ENCODE measurements at places on chromosomes 6 and 20.

DNA sequence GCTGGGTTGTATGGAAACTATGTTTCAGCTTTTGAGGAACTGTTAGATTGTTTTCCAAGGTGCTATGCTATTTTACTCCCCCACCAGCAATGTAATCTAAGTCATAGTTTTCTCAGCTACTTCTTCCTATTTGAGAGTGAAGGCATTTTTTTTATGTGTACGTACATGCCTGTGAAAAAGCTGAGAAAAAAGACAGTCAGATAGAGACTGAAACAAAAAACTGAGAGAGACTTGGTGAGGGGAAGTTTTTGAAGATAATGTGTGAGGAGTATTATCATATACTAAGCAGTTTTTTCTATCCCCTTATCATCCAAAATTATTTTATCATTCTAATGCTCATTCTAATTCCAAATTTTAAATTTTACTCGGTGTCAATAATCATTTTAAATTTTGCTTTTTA, 780.0 kb downstream of the BCKDHB start:
- DNase-seq, result no peak

DNA sequence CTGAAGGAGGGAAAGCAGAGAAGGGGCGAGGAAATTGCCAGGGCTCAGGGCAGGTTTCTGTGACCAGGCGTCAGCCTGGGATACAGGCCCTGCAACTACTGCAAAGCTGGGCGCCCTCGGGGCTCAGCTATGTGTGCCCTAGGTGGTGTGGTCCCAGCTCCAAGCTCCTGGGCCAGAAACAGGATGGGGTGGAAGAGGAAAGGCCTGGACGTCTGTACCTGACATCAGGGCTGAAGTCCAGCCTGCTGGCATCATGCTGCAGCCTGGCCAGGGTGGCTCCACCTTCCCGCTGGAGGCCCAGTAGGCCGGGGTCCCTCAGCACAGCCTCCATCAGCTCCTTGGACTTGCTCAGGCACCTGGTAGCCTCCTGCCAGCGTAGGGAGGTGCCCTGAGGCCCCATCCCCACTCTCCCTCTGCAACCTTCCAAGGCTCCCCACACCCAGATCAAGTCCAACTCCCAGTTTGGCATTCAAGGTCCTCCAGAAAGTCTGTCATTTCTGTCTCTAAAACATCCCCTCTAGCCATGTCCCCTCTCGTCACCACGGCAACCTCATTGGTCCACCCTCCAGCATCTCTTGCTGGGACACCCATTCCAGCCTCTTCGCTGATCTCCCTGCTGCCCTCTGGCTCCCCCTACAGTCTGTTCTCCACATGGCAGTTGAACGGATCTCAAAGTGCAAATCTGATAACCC, 38.2 kb downstream of the KIAA1755 start:
- DNase-seq, result peak; percentile 80

DNA sequence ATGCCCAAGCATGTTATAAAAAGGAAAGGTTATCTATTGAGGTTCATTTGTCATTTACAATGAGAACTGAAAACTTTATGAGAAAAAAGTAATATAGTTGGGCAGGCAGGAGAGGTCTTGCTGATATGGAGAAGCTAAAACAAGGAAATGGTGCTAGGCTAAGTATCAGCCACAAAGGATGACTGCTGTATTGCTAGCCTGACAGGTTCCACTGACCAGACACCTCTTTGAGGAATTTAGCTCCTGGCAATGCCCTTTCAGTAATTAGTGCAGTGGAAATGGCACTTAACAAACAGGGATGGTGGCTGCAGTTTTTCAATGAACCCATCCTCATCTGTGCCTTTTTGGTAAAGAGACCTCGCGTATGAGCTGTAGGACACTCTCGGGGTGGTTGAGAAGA, 284.4 kb downstream of the ZFAND3 start:
- DNase-seq, result no peak

GRCh38 chr6:50116390-50116789, 66.7 kb upstream of the DEFB112 start:
- no peak for DNase-seq

DNA sequence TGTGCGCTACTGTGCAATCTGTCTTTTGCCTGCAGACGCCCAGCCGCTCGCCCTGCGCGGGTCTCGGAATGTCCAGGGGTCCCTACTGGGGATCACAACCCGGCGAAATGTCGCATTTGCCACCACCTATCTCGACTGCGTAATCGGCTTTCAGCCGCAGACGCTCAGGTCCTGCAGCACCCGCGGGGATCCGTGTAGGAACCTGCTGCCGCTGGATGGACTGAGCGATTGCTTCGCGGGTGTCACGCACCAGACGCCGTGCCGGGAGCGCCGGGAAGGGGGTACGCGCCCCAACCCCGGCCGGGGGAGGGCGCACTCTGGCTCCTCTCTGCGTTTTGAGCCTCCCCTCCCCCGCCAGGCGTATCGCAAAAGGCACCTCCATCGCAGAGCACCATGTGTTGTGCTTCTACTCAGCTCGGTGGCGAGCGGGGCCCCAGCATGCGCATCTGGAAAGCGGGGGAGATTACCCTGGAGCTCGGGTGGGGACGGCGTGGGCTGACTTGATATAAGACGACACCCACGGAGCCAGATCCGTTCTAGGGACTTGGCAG, 747 bp upstream of the PTPRA start:
- no peak for DNase-seq

GRCh38 chr6:168355716-168356522, 36.3 kb upstream of the DACT2 start:
- DNase-seq, result no peak

DNA sequence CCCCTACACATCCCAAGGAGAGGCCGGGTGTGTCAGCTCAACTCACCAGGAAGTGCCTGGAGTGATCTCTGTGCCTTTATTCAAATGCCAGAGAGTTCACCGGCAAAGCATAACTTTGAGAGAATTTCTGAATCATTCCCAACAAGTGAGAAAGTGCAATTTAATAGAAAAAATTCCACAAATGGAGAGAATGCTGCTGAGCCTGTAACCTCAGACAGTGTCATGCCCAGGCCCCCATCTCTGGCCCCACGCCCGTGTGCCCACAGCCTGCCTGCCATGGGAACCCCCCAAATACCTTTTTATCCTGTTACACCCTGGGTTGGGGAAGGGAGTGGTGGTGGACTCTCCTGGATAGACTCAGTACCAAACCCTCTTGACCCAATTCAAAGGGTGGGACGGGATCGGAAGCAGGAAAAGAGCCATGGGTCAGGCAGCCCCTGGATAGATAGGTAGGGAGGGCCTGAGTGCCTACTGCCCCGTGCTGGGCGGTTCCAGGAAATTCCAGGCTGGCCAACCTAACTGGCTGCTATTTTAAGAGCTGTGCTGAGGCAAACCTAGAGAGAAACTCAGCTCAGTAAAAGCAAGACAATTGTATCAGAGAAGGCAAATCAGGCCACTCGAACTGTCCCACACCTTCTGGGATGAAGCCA, 179.0 kb upstream of the FOXA2 start:
- peak; percentile 84 for DNase-seq

DNA sequence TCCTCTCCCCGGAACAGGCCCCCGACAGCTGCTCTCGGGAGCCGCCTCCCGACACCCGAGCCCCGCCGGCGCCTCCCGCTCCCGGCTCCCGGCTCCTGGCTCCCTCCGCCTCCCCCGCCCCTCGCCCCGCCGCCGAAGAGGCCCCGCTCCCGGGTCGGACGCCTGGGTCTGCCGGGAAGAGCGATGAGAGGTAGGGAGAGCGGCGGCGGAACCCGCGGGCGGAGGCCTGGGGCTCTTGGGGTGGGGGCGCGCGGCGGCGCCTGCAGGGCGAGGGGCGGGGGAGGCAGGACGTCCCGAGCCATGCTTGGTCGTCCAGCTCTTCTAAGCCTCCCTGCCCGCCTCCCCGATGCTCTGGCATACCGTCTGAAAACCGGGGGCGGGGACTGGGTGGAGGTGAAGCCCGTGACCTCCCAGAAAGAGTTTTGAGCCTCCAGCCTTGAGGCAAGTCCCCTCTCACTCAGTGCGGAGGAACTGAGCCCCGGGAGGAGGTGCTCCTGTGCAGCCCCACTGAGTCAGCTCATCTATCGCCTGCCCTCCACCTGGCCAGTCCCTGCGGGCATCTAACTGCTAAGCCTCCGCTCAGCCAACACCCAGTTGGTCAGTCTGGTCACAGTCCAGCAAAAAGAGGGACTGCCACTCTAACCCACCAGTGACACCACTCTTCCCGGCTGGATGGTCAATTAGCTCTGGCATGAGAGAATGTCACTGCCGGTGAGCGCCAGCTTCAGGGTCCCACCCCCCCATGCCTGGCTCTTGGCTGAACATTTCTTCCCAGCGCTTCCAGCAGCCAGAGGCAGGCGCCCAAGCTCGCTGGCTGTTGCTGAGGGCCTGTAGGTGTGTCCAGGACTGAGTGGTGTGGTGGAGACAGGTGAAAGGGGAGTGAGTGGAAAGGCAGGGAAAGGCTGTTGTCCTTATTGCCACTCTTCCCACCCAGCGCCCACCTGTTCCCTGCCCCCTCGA, 482 bp downstream of the DDR1 start:
- no peak for DNase-seq

GRCh38 chr6:133166766-133167165, 74.4 kb upstream of the EYA4 start:
- no peak for DNase-seq

GRCh38 chr20:44500221-44500620, 21.6 kb downstream of the SERINC3 start:
- no peak for DNase-seq

DNA sequence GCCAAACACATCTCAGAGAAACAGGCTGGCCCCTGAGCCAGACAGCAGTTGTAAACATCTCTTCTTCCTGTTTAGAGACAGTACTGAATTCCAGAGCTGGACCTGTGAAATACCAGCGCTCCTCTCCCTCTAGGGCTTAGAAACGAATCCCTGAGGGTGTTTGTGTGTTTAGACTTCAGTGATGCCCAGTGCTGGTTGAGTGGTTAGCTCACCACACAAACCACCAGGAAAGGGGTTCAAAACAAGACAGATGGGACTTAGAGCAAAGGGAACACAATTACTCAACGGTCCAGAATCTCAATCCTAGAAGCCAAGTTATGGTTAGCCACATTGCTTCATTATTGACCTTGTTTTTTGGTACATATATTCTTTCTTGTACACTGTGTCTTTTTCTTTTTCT, 108.7 kb upstream of the TMEM170B start:
- DNase-seq, result no peak

GRCh38 chr6:145688493-145688905, 46.8 kb downstream of the EPM2A start:
- DNase-seq, result no peak

GRCh38 chr6:7311917-7312615, 933 bp downstream of the SSR1 start:
- no peak for DNase-seq

GRCh38 chr20:11522366-11522741, 395.3 kb upstream of the BTBD3 start:
- no peak for DNase-seq
